ENCODE measurements at places on chromosomes 12 and 14.

DNA sequence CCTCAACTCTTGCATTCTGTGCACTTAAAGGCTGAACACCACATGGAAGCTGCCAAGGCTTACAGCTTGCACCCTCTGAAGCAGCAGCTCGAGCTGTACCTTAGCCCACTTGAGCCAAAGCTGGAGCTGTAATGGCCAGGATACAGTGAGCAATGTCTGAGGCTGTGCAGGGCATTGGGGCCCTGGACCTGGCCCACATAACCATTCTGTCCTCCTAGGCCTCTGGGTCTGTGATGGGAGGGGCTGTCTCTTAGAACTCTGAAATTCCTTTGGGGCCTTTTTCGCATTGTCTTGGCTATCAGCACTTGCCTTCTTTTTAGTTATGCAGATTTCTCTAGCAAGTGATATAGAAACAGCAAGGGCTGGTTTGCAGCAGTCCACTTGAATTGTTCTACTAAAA is 303.8 kb upstream of the CLEC14A start:
- no peak for DNase-seq

- no peak for DNase-seq
Measured at GRCh38 chr14:100551056-100551455, 36.2 kb downstream of the BEGAIN start.

DNA sequence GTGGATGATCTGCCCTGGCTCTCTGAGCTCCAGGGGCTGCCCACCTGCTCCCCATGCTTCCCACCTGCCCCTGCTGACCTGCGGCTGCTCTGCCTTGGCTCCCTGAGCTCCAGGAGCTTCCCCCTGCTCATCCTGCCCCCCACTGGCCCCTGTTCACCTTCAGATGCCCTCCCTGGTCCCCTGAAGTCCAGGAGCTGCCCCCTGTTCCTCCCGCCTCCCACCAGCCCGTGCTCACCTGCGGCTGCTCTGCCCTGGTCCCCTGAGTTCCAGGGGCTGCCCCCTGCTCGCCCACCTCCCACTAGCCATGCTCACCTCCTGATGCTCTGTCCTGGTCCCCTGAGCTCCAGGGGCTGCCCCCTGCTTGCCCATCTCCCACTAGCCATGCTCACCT is 219.7 kb downstream of the TMEM121 start:
- no peak for DNase-seq

DNA sequence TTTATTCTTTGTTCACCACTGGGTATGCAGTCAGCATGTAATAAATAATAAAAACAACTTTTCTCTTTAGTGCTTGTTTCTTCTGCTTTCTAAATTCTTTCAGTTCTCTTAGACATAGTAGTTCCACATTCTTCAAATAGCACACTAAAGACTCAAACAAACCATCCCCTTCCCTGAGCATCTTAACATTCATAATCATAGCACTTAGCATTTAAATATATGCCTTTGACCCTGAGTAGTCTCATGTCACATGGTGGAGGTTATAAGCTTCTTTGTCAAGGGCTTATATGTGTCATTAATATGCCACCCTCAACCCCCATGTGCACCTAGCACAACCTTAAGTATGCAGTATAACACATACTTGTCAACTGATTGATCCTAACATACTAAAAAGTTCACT is 212.7 kb downstream of the PHLDA1 start:
- DNase-seq: no peak

DNA sequence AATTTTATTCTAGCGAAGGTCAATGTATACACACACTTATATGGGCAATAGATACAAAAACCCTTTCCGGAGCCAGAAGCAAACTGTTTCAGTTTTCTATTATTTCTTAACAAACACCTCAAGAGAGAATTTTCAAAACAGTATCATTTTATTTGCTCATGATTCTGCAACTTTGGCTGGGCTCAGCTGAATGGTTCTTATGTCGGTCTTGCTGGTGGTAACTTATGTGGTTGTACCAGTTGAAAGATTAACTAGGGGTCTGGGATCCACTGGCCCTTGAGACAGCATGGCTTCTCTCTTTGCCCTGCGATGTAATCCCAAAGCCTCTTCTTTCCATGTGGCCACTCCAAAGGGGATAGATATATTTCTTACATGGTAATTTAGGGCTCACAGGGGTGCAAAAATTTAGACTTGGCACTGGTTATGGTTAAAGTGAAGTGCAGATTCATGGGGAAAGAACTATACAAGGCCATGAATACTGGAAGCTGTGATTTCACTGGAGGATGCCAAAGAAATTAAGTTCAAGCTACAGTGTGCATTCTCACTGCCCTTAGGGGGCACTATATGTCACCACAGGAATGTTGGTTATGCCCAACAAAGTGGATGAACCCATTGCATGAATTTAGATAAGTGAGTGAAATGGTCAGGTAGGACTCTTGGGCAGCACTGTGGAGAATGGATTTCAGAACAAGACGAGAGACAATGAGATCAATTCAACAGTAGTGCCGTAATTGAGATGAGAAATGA is 94.3 kb upstream of the NAV3 start:
- DNase-seq: no peak

- peak; percentile 38 for DNase-seq
Measured at GRCh38 chr12:126069549-126070165, 1004.4 kb downstream of the AACS start.

DNA sequence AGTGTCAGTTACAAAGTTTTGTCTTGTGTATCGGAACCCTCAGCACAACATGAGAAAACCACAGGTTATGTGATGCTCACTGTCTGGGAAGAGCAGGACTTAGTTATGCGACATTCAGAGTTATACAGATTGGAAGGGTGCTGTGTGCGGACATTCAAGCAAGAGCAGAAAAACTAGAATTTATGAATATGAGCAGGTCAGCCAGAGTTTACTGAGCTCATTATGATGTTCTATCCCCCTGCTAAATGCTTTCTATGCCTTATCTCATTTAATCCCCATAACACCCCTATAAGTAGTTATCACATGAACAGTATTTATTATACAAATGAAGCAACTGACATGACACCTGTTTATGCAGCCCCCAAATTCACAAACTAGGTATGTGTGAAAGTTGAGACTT is 1083.2 kb downstream of the FLRT2 start:
- DNase-seq: no peak

- no peak for DNase-seq
Measured at GRCh38 chr12:132246997-132247717, 82.2 kb downstream of the GALNT9 start.

DNA sequence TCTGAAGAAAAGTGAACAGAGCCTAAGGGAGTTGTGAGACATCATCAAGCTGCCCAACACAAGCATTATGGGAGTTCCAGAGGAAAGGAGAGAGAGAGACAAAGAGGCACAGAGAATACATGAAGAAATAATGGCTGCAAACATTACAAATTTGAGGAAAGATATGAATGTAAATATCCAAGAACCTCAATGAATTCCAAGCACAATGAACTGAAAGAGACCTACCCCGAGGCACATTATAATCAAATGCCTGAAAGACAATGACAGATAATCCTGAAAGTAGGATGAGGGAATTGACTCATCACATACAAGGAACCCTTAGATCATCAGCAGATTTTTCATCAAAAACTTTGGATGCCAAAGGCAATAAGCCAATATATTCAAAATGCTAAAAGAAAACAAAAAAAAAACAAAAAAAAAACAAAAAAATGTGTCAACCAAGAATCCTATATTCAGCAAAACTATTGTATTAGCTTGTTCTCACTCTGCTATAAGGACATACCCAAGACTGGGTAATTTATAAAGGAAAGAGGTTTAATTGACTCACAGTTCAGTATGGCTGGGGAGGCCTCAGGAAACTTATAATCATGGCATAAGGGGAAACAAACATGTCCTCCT is 37.8 kb downstream of the BCL2L14 start:
- DNase-seq: no peak

DNA sequence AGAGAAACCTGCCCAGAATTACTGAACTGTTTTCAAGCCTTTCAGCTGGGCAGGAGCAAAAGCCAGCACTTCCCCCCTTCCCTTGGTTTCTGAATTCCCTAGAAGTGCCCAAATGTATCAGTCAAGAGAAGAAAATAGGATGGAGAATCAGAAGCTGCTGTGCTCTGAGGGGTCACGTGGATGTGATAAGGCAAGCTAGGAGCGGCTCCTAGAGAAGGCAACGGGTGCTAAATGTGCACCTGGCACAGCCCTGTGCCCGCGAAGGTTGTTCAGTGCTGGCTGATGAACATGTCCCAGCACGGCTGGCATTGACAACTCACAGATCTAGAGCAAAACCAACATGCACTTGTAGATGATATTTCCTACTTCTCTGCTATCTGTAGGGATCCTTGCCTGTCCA is 8.3 kb downstream of the EMG1 start:
- DNase-seq: no peak

DNA sequence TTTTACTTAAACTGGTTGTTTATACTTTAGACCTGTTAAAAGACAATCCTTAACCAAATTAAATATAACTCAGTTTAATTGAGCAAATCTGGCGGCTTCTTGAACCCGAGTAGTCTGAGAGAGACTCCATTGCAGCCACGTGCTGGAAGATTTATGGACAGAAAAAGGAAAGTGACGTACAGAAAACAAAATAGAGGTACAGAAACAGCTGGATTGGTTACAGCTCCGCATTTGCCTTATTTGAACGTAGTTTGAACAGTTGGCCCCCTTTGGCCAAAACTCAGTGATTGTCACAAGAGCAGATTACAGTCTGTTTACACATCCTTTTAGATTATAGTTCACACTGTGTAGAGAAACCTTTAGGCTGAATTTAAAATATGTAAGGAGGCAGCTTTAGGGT is 155.9 kb downstream of the RAD51B start:
- DNase-seq: no peak

DNA sequence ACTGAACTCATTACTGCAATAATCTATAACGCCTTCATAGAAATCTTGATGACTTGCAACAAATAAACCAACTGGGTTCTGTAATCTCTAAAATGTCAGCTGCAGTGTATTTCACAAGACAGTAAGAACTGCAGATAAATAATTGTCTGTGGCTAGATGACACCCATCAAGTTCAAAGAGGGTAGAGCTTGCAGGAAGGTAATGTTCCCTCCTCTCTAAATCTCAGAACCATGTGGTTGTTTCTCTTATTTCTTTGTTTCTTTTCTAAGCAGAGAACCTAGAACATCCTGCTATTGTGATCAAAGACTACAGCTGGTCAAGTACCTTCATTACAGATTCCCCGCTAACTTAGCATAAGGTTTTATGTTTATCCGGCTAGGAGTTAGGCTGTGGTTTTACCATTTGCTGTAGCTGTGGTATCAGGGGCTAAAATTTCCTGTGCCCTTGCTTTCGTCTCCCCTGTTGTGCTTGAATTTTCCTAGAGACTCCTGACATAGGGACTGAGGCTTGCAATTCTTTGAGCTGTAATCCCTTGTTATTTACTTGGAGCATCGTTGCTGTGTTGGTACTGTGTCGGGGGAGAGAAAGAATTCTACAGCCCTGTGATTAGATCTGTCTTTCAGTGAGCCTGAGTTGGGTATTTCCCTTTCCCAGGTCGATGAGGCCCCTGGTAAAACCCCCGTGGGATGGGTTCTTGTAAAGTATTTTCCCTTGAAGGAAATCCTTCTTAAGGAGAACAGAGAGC is 253.1 kb upstream of the BTG1 start:
- no peak for DNase-seq

DNA sequence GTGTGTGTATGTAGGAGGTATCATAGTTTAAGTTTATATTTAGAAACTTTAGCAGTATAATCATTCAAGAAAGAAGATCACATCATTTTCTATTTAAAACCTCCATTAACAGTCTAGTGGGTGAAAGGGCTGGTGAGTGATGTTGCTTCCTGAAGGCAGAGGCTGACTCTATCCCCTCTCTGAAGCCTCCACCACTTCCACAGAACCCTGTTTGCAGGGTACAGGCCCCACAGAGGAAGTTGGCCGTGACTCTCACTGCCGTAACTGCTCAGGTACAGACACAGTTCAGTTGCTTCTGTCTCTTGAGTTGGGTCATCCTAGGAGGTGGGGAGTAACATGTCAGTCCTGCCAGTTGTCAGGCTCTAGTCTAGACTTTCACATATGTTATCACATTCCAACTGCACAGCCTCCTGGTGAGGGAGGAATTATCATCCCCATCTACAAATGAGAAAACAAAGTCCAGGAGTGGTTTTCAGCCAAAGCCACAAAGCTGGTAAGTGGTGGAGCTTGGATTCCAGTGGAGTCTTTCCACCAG is 31.5 kb downstream of the CFL2 start:
- no peak for DNase-seq

- DNase-seq: no peak
Measured at GRCh38 chr12:26936559-26937442, 980 bp downstream of the INTS13 start.

- DNase-seq: no peak
Measured at GRCh38 chr14:61466249-61466904, 145.0 kb downstream of the PRKCH start.

GRCh38 chr14:70683983-70684382 is 42.3 kb downstream of the TTC9 start:
- no peak for DNase-seq

- no peak for DNase-seq
Measured at GRCh38 chr14:78705989-78706388, 535.8 kb downstream of the NRXN3 start.

DNA sequence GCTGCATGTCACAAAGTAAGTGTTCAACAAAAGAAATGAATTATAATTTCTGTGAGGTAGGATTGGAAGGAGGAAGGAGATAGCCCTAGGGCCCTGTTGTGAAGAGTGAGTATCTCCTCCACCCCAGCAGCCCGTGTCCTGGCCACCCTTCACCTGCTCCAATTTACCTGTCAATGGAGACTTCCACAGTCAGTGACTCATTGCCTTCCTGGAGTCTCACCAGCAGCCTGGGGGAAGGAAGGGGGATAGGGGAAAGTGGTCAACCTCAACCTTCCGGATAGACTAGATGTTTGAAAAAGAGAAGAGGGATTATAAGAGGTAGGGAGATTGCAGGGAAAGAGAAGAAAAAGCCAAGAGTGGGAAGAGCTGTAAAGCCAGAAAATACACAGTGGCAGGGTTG is 9.2 kb downstream of the STAT2 start:
- DNase-seq: no peak

GRCh38 chr14:72045271-72045670 is 113.0 kb downstream of the RGS6 start:
- no peak for DNase-seq

GRCh38 chr12:117321572-117321971 is 39.9 kb downstream of the NOS1 start:
- DNase-seq: no peak

- no peak for DNase-seq
Measured at GRCh38 chr14:97359341-97359740, 562.2 kb downstream of the VRK1 start.

GRCh38 chr14:98122527-98122926 is 1149.5 kb downstream of the BCL11B start:
- no peak for DNase-seq
